Right hindlimb (tissue), 1 donor: ENCODE measurements at places on chromosomes 6 and 20.
A peak's percentile ranks its signal among the peaks of the same experiment; 100 is the strongest.

GRCh38 chr20:37348792-37349516 is 3.0 kb downstream of the SRC start:
- no peak for DNase-seq

- DNase-seq, result no peak
Observed at GRCh38 chr6:105200133-105200730, 20.4 kb upstream of the POPDC3 start.

GRCh38 chr20:35269055-35269781 is 8.7 kb downstream of the MMP24OS start:
- peak; percentile 59 for DNase-seq

DNA sequence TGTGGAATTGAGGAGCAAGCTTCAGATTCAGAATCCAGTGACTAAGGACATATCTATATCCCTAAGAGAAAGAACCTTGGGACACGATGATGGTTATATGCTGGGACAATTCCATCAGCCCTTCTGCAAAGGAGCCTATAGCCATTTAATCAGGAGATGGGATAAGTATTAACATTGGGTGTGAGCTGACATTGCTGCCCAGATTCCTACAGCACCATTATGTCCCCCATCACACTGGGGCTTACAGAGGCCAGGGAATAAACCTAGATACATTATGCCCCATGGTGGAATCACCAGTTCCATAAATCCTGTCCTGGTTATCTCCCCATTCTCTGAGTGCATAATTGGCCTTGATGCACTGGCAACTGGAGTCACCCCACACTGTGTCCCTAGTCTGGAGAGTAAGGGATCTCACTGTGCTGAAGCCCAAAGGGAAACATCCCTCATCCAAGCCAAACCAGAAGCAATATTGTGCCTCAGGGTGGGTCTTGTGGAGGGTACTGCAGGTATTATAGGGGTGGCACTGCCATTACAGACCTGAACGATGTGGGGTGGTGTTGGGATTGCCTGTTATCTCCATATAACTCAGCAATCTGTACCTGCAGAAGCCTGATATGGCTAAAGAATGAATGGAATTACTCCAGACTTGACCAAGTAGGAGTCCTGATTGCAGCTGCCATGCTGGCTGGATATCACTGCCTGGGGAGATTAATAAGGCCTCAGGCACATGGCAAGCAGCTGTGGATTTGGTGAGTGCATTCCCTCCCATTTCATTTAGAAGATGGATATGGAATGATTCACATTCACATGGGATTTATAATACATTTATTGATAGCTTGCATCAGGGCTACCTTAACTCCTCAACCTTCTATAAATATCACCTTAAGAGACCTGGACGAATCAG is 5.0 kb downstream of the HLA-A start:
- DNase-seq, result no peak

- no peak for DNase-seq
Observed at GRCh38 chr6:13575377-13575775, 975 bp downstream of the SIRT5 start.

GRCh38 chr20:14415467-14415866 is 78.1 kb upstream of the FLRT3 start:
- DNase-seq, result no peak

GRCh38 chr6:11341867-11342266 is 109.4 kb upstream of the NEDD9 start:
- no peak for DNase-seq

GRCh38 chr6:48178700-48179099 is 67.7 kb upstream of the PTCHD4 start:
- DNase-seq, result no peak

GRCh38 chr6:32290886-32291450 is 67.1 kb upstream of the NOTCH4 start:
- no peak for DNase-seq

DNA sequence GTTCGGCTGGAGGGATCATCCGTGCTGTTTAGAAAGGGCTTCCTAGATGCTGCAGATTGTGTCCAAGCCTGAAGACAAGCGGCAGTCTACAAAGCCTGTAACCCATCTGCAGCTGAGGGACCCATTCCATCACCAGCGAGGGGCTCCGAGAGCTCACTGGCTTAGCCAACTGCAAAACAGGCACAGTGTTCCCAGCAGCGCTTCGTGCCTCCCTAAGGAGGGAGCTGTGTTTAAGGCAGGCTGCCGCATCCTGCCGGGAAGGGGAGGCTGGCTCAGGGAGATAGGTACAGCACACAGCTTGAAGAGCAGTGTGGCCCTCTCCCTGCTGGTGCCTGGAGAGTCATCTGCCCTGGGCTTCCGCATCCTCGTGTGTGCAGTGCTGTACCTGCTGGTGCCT is 32.4 kb downstream of the DUSP22 start:
- no peak for DNase-seq

DNA sequence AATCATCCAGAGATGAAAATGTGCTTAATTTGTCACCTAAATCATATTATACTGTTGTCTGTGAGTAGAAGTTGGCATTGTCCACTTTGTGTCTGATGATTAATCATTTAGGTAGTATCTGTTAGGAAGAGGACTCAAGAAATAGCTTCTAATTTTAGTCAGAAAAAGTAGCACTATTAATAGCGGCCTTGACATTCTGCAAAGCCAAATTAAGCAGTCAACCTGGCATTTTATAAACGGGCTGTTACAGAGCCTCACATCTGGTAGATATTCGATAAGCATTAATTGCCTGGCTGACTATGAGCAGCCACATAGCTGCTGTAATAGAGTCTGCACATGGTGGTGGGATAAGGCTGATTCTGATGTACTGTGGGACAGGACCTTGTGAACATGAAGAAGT is 99.5 kb downstream of the KLHL32 start:
- DNase-seq, result no peak

- DNase-seq, result no peak
Observed at GRCh38 chr6:150617062-150617461, 17.4 kb downstream of the PLEKHG1 start.

GRCh38 chr6:152057832-152058498 is 250.5 kb downstream of the ESR1 start:
- no peak for DNase-seq

- no peak for DNase-seq
Observed at GRCh38 chr20:38043512-38044300, 10.2 kb downstream of the RPRD1B start.

DNA sequence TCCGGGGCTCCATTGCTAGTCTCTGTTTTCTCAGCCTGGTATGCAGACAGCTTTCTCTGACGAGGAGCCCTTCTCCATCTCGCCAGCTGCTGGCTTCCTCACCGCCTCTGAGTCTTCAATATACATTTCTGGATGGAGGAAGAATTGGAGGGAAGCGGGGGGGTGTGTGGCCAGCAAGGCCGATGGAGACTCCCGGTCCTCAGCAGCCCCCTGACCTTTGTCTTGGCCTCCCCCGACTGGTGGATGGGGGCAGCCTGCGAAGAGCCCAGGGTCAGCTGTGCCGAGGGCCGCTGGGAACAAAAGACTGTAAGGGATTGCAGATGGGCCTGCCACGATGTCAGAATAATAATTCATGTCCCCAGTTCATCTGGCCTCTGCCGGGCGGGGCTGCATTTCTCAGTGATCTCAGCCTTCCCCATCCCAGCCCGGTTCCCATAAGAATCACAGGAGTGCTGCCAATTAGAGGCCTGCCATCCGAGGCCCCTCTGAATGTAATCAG is 54.3 kb upstream of the STX16 start:
- DNase-seq, result peak; percentile 92

DNA sequence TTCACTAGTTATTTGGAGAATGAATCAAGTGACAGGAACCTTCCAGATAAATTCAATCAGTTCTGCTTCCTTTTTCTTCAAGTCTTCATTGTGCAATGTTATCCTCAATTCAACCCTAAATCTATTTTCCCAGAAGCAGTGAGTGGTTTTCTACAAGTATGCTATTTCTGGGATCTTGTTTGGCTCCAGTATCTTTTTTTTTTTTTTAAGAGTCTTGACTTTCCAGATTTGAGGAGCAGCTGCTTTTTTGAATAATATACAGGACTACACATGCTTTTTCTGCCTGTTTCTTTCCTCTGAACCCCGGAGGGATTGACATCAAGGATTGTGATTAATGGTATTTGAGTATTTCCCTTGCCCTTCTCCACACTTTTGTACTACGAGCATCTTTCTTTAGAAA is 339.2 kb upstream of the JAG1 start:
- no peak for DNase-seq

GRCh38 chr6:12772416-12772815 is 55.8 kb downstream of the PHACTR1 start:
- DNase-seq, result no peak

- no peak for DNase-seq
Observed at GRCh38 chr20:10667077-10667401, 6.8 kb downstream of the JAG1 start.

DNA sequence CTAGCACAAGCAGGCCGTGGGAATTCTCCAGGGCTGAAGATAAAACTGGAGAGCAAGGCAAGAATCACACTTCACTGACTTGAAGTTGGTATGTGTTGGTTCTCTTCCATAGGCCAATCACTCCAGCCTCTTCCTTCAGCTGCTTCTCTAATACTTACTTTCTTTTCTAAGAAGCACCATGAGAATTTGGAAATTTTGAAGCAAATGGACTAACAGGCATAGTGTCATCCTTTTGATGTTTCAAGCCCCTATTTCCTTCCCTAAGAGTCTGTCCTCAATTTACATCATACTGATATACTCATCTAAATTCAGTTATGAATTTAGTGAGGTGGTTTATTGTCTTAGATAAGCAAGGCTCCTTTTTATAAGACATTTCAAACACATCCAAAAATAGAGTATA is 24.0 kb downstream of the SLC26A8 start:
- no peak for DNase-seq

GRCh38 chr6:106163446-106163965 is 77.4 kb downstream of the PRDM1 start:
- peak; percentile 48 for DNase-seq

DNA sequence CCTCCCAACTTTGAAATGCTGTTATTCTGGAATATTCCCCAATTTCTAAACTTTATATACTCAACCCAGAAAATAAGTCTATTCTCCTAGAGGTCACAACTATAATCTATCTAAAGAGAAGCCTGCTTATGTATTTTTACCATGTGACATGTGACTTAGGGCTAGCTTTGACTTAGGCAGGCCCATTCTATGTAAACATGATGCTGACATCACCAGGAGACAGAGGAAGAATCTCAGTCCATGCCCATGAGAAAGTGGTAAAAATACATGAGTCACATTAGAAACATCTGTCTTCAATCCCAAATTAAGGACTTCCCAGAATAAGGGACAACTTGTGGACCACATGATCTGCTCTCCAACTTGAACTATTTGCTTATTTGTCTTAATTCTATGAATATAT is 113.6 kb upstream of the ID4 start:
- DNase-seq, result no peak

DNA sequence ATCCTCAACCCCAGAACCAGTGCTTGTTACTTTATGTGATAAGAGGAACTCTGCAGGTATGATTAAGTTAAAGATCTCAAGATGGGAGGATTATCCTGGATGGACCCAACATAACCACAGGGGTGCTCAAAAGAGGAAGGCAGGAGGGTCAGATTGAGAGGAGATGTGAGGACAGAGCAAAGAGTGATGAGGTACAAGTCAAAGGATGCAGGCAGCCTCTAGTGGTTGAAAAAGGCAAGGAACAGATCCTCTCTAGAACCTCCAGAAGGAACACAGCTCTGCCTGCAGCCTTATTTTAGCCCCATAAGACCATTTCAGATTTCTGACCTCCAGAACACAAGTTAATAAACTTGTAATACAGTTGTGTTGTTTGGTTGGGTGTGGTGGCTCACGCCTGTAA is 41.2 kb downstream of the PDSS2 start:
- no peak for DNase-seq

DNA sequence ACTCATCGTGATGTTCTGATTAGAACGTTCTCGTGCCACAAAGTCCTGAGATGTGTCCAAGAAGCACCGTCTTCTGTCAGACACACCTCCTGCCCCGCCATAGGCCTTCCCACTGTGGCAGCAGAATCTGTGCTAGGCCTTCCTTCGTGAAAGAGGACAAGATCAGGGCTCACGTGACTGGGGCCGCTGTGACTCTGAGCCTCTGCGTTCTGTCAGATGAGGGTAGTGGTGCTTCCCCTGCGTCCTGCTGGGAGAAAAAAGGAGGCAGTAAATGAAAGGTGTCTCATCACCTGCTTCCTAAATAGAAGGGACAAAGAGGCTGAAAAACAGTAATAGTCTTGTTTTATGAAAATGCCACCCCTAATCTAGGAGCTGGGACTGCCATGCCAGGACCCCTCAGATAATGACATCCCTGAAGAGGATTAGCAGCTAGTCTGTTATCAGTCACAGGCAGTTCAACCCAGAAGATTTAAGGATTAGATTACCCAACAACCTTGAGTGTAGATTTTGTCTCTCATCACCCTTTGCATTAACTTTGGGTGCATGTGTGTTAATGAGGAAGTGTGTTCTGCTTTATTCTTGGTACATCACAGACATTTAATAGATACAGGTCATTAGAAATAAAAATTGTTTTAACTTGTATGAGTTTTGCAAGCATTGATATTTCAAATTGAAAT is 4.1 kb downstream of the DNAJC5 start:
- no peak for DNase-seq

DNA sequence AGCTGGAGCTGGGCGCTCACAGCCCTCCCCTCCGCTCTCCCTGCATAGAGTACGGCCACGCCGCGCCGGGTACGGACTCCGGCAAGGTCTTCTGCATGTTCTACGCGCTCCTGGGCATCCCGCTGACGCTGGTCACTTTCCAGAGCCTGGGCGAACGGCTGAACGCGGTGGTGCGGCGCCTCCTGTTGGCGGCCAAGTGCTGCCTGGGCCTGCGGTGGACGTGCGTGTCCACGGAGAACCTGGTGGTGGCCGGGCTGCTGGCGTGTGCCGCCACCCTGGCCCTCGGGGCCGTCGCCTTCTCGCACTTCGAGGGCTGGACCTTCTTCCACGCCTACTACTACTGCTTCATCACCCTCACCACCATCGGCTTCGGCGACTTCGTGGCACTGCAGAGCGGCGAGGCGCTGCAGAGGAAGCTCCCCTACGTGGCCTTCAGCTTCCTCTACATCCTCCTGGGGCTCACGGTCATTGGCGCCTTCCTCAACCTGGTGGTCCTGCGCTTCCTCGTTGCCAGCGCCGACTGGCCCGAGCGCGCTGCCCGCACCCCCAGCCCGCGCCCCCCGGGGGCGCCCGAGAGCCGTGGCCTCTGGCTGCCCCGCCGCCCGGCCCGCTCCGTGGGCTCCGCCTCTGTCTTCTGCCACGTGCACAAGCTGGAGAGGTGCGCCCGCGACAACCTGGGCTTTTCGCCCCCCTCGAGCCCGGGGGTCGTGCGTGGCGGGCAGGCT is 4.6 kb downstream of the KCNK15 start:
- no peak for DNase-seq

DNA sequence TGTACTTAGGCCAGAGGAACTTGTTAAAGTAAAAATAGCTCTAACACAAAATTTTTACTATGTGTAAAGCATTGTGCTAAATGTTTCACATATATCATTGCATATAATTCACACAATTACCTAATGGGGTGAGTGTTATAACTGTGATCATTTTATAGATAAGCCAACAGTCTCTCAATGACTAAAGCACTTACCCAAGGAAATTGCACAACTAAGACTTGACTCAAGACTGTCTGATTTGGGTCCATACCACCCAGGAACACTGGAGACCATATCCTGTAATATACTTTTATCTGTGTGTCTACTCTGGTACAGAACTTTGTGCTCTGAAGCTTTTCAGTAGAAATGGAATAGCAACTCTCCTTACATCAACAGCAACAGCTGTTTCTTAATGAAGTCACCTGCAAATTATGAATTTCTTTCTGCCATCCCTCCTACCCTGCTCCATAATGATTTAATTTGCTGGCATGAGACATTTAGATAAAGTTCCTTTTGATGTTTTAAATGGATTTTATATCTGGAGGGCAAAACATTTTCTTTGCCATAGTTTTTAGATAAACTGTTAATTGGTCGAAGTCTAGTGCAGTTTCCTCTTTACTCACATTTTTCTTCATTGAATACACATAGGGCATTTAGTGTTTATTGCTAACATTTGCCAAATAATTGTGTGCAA is 47.5 kb downstream of the TSPYL4 start:
- DNase-seq, result no peak
